ENCODE measurements at places on chromosomes 7 and 10.

DNA sequence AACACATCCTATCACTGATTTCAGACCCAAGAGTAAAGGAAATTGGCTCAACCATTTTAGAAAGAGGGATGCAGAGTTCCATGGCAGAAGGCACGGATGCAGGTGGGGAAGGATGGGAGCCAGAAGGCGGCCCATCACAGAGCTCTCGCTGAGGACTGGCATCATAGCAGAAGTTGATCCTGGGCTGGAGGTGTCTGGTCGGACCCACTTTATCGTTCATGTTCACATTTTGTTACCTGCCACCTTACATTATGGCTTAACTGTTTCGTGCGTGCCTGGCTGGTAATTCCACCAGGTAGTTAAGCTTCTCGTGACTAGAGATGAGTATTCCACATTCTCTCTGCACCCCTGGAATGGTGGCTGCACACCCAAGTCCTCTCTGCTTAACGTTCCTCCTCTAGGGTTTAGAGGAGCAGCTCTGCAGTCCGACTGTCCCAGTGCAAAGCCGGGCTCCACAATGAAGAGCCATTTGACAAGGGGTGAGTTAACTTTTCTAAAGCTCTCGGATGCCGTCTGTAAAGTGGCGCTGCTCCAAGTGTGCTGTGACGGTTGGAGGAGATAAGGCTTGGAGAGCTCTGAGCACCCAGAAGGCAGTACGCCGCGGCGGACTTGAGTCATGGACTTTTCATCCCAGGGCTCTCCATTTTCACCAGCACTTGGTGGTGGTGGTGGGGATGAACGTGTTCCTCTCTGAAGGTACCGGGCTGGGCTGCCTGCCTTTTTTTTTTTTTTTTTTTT is 157.1 kb upstream of the SHH start:
- no peak for DNase-seq

- no peak for DNase-seq
Observed at GRCh38 chr7:33921216-33921938, 16.0 kb downstream of the BMPER start.

DNA sequence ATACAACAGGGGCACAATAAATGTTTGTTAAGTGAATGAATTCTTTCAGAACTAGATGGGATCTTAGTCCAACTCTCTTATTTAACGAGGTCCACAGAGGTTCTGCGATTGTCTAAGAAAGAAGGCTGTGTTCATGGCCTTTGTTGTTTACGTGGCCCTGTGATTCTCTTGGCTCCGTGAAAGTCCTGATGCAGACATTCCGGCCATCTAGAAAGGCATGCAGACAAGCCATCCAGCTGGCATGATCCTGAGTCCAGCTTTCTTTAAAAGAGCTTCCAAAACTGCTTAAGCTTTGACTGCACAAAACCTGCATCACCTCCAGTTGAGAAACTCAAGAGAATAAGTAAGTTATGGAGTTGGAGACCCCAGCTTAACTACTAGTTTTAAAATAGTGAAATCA is 26.0 kb downstream of the EGFR start:
- DNase-seq: peak; percentile 53

- DNase-seq: peak; percentile 76
Observed at GRCh38 chr10:24349379-24350001, 140.6 kb downstream of the KIAA1217 start.

- peak; percentile 54 for DNase-seq
Observed at GRCh38 chr7:2109936-2110609, 122.7 kb downstream of the MAD1L1 start.

DNA sequence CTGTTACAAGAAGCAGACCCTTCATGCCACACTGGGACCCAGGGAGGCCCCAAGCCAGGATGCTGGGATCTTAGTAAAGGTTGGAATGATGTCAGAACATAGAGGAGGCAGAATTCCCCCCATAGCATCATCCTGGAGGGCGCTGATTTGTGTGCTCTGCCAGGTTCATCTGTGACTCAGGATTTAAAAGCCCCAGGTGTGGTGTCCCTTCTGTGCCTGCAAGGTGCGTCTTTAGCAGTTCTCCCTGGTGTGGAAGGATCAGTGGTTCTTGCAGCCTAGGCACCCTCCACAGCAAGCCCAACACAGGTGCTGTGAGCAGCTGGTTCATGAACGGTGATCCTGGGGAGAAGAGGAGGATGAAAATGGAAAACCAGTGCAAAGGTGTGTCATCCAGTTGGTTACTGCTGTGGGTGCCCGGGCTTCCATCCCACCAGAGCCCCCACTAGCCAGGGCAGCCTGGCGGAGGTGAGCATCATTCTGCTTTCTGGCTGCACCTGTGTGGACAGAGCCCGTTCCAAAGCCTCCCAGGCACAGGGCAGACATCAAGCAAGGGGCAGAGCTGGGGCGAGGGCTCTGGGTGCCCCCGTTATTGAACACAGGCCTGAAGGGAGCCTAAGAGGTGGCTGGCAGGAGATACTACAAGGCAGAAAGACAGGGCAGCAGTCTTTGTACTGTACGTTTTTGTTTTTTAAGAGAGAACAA is 49.5 kb downstream of the IKZF1 start:
- no peak for DNase-seq

- DNase-seq: no peak
Observed at GRCh38 chr10:77675347-77675746, 37.7 kb upstream of the KCNMA1 start.

DNA sequence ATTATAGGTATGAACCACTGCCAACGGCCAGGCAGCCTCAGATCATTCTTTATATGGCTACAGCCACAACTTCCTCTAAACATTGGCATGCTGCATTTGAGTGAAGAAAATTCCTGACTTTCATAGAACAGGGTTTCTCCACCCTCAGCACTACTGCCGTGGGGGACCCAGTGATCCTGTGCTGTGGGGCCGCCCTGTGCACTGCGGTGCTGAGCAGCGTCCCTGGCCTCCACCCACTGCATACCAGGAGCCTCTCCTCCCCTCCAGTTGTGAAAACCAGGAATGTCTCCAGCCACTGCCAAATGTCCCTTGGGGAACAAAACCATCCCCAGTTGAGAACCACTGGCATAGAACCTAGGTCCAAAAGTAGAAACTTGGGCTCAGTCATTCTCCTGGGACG is 15.8 kb downstream of the CNPY1 start:
- DNase-seq: no peak

DNA sequence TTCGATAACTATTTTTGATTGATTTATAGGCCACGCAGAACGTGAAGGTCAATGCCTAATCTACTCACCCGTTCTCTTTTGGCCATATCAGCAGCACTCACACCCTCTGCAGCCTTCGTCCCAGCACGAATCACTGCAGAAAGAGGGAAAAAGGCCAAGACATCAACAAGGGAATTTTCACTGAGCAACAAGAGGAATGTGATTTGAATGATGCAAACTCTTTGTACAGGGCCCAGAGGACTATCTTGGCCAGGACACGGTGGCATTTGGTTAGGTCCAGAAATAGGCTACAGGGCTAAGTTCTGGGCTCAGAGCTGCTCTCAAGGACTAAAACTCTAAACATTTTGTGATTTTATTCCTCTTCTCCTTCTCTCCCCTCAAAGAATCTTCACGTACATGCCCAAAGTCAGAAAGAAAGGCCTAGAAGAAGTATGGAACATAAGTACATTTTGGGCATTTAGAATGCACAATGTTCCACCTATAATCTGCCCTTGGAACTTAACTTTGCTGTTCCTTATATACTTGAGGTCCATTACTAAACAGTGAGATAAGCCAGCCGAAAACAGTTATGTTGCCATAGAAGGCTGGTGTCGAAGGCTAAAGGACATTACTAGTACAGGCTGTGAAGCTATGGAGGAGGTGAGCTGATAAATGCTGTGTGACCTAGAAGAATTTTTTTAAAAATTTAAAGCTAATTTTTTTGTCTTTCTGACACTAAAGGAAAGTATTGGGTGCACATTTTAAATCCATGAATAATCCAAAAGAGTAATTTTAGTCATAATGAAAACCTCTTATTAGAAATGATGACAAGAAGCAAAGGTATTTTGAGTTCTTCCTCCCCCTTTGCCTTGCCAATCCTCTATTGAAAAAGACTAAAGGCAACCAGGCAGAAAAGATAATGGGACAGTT is 20.0 kb downstream of the RBM28 start:
- no peak for DNase-seq

GRCh38 chr7:152615031-152615741 is 60.8 kb downstream of the XRCC2 start:
- DNase-seq: peak; percentile 46

DNA sequence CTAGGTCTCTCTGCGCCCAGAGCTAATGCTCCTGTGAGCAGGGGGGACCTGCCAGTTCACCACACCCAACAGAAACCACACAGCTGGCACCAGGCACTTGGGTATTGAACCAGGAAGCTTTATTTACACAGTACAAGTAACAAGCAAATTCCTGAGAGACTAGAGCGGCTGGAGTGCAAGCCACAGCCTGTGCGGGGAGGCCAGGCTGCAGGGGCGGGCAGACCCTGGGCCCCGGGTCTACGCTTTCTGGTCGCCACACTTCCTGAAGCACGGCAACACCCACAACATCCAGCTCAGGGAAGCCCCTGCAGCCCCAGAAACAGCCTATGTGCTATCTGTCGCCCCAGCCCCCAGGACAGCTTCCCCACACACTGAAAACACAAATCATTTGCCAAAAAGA is 125.0 kb downstream of the FAM53B start:
- DNase-seq: no peak

DNA sequence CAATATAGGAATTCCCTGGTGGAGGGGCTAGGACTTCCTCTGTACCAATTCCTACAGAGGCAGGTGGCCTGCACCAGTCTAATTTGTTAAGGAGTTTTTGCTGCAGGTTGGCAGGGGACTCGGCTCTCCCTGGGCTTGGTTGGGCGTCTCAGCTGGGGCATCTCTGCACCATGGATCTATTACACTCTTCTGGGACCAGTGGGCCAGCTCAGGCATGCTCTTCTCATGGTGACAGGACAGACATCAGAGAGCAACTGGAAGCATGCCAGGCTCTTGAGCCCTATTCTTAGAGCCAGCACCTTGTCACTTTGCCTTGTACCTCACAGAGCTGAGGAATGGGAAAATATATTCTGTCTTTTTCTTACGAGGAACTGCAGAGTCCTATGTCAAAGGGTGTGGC is 74.6 kb downstream of the SH2D4B start:
- no peak for DNase-seq

DNA sequence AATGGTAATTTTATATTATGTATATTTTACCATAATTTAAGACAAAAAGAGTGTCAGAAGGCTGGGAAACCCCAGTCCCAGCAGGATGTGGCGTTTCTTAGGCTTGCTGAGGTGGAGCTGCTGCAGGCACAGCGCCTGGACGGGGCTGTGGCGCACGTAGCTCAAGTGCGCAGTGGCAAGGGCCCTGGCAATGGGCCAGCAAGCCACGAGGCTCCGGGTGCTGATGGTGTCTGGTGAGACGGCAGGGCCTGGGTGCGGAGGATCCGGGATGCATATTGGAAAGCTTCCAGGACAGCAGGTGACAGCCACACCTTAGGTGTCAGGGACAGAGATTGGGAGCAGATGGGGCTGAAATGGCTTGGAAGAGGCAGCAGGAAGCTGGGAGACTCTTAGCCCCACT is 37.2 kb downstream of the CLEC2L start:
- no peak for DNase-seq

DNA sequence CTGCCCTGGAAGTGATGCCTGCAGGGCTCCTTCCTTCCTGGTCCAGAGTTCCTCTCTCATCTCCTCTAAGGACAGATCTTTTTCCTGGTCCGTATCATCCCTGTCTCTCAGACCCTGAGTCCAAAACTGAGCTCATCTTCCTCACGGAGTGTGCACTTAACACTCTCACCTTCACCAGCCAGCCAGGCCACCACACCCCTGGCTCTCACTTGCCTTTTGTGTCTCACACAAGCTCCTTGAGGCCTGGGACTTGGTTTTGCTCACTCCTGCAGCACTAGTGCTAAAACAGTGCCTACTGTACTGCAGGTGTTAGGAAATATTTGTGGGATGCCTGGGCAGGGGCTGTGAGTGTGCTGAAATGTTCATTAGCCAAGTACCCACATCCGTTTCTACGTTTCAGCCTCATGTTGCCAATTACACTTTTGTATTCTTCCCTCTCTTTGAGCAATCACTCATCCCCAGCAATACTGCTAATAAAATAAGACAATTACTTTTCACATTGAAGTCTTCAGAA is 21.4 kb upstream of the PARP12 start:
- no peak for DNase-seq

DNA sequence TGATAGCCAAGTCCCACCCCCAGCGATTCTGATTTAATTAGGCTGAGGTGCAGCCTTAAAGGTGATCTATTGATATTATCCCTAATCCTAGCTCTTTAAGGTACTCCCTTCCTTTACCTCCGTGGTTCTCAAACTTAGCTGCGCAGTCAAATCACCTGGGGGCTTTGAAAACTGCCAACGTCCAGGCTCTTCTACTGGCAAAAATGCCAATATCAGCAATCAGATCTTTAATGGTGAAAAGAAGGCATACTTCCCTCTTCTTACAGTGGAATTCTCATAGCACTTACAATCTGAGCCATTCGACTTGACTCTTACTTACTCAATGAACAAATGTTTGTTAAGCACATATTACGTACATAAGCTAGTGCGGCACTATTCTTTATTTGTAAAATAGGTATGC is 704 bp upstream of the SLC35B4 start:
- DNase-seq: no peak

- no peak for DNase-seq
Observed at GRCh38 chr10:10612151-10612550, 405.5 kb upstream of the CELF2 start.

DNA sequence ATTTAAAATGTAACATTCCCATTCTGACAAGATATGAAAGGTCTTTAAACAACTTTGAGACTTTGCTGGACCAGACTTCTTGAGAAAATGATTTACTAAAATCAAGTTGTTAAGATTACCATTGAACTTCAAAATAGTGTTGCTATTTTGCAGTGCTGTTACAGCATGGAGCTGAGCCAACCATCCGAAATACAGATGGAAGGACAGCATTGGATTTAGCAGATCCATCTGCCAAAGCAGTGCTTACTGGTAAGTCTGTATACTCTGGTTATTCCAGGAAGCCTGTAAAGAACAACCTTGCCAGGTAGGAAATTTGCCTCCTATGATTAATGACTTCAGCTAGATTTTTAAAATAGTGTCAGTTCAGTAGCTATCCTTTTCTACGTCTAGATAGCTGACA is 18.8 kb downstream of the TNKS2 start:
- DNase-seq: no peak

DNA sequence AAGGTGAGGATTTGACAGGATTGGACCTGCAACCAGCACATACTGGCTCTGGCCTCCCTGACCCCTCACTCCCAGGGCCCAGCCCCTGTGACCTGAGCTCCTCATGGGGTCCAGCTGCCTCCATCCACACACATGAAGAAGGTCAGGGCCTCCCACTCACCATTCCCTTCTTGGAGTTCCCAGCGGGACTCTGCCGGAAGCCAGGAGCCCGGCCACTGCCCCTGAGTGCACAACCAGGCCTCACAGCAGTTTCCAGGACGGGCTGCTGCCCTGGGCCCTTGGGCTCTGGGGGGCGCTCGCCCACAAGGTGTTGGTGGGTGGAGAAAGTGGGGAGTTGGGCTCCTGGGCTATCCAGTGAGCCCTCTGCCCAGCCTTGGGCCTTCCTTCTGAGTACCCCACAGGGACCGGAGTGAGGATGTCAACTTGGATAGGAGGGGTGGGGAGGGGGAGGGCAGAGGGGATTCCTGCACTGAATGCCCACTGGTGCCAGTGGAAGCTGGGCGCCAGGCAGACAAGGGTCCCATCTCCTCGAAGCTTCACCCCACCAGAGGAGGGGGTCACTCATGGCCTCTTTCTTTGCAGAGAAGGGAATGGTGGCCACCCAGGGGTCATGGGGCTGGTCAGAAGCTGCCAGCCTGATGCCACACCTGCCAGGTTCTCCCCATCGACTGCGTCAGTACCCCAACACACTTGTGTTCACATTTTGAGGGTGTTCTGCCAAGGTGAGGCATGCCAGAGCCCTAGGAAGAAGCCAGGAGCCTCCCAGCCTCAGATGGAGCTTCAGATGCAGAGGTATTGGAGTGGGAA is 115.3 kb downstream of the PTPN20 start:
- DNase-seq: peak; percentile 9

- DNase-seq: peak; percentile 44
Observed at GRCh38 chr7:91940171-91940570, 491 bp upstream of the AKAP9 start.

All from right hindlimb (tissue), 1 donor.